ENCODE measurements at places on chromosomes 1 and 21.

DNA sequence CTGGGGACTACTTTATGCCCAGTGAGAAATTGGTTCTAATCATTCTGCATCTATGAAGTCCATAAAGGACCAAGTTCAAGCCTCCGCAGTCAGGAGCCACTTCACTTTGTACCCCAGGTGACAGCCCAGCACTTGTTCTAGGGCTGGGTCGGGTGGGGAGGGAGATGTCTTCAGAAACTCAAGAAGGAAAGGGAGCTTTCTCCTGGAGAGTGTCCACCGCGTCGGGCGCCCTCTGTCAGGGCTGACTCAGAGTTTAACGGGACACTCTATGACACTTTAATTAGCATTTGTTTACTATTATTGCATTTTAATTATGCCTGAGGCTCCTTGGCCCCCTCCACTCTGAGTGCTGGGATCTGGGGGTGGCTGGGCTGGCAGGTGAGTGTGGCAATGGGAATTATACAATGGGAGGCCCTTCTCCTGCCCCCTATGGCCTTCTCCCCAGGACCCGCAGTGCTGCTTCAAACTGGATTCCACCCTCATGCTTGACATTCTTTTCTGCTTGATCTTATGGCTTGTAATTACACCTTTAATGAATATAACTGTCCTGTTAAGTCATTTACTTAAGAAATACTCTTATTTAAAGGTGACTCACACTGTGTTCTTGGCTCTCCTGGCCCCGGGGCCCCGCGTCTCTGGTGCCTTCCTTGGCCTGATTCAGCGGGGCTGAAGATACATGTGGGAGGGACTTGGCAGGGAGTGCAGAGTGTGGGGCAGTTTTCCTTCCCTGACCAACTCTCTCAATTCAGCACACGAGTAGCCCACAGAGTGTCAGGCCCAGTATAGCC is 136.6 kb downstream of the PLXNA2 start:
- DNase-seq: no peak

DNA sequence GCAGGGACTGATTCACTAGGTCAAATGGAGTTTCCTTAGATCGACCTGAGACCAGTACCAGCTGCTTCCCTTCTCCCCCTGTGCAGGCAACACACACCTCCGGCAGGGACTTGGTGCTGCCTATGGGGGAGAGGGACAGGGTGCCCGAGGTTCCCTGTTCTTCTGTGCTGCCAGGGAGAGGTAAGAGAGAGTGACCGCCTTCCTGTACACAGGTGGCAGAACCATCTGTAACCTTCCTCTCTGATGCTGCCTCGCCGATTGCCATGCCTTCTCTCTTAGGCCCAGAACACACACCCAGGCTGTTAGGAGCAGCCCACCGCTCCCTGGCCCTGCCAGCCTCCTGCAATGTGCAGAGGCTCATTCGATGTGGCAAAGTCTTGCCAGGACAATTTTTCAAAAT is 9.3 kb downstream of the MYOC start:
- no peak for DNase-seq

GRCh38 chr1:22907528-22907927 is 65.1 kb downstream of the LACTBL1 start:
- DNase-seq: no peak

GRCh38 chr1:44380666-44381177 is 24.3 kb upstream of the RNF220 start:
- DNase-seq: no peak

DNA sequence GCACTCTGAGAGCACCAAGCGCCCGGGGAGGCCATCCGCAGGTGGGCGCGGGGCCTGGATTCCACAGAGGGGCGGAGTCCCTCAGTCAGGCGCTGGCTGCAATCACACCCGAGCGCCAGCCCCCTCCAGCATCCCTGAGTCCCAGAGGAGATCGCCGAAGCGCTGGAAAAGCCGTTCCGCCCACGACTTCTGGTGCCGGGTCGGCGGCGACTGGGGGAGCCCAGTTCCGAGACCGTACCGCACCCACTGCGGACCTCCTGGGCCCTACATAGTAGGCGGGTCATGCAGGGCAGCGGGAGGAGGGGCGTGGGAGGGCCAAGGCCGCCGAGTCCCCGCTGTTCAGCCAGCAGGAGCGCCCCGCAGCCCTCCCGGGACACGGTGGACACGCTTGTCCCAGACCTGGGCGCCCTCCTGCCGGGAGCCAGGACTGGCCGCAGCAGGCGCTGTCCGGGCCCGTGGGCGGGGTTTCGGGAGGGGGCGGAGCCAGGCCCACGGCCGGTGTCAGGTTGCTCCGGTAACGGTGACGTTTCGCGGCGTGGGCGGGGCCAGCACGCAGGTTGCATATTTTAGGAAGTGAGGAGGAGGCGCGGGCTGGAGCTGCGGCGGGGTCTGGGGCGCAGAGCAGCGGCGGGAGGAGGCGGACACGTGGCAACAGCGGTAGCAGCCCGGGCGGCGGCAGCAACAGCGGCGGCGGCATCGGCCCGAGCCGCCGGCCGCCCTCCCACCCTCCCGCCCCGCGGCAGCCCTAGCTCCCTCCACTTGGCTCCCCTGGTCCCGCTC is at the start of gene ATP1A1:
Gene ATP1A1 (plus strand): TSS at position 594 of the 780 bp plus-strand sequence. CDS start 268 bp downstream, outside the sequence.
- DNase-seq: peak; percentile 98

DNA sequence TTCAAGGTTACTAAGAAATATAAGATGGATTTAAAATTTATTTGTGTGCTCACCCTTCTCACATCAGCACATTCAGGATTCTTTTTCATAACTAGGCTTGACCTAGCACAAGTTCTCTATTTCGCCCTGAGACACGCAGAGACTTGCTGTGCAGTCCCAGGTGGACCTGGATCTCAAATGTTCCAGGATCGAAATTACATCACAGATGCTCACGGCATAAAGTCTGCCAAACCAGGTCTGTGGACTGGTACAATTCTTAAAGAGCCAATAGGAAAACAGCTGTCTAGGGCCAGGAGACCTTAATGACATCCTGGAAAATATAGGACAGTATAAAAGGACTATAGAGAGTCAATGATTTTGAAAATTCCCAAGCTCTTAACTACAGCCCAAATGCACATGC is 2.2 kb downstream of the PGBD5 start:
- no peak for DNase-seq

DNA sequence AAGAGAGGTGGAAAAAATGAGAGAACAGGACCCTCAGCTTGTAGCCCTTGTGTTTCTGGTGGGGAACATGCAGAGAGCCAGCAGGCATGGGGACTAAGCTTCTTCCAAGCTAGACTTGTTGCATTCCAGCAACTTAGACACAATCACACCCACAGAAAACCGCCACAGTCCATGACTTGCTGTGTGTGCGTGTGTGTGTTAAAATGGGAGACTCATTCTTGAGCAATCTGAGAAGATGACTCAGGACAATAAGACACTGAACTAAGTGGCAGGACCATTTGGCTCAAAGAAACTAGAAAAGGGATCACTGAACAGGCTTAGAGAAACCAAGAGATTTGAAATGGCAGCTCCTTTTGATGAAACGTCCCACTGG is 78.0 kb downstream of the HLX start:
- DNase-seq: peak; percentile 84

GRCh38 chr1:4868521-4868920 is 214.1 kb downstream of the AJAP1 start:
- no peak for DNase-seq

DNA sequence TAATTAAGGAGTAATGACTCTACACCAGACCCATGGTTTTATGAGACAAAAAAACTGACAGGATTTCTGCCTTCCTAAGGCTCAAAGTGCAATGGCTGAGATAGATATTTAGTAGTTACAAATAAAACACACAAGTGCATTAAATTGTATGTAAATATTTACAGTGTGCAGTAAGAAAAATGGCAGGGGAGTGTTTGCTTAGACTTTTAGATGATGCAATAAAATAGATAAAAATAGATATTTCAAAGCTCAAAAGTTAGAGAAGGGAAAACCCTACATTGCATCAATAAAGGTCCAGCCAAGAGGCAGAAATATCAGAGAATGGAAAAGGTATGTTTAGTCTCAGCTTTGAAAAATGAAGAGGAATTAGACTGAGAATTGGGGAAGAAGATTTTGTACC is 226.3 kb upstream of the FGGY start:
- DNase-seq: no peak

DNA sequence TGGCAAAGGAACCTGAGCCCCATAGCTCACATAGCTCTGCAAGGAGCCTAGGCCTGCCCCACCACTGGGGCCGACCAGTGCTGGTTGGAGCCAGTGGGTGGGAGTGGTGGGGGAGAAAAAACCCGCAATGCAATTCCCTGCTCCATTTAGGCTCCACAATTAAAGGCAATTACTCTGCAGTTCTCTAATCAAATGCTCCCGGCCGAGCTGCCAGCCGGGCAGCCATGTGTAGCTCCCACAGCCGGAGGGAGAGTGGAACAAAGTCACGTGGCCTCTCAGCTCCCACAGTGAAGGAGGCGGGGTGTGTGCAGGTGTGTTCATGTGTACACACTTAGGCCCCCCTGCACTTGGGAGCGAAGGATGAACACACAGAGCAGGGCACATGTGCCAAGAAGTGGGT is 81.6 kb downstream of the KIRREL1 start:
- no peak for DNase-seq

DNA sequence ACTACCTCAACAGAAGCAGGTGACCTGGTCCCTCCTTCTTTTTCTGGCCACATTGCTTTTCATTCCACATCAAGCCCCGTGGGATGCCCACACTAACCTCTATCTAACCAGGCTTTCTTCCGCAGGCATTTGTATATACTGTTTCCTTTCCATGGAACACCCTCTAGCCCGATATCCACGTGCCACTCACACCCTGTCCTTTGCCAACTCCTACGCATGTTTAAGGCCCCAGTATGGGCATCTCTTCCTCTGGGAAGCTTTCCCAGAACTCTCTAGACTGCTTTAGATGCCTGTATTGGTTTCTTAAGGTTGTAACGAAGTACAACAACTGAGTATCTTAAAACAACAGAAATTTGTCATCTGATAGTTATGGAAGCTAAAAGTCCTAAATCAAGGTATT is 121.0 kb downstream of the TNR start:
- DNase-seq: no peak

DNA sequence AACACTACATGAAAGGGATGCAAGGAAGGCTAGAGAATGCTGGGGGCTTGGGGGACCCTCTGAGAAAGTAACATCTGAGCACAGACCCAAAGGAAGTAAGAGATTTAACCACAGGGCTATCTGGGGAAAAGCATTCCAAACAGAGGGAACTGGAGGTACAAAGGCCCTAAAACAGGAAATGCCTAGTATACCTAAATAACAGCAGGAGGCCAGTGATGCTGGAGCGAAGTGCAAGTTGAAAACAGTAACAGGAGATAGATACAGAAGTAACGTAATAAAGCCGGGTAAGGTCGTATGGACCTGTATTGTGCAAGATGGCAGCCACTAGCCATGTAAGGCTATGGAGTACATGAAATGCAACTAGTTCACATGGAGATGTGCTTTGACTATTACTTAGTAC is 52.1 kb downstream of the CD34 start:
- no peak for DNase-seq

GRCh38 chr1:42002220-42002619 is 83.5 kb upstream of the HIVEP3 start:
- no peak for DNase-seq

DNA sequence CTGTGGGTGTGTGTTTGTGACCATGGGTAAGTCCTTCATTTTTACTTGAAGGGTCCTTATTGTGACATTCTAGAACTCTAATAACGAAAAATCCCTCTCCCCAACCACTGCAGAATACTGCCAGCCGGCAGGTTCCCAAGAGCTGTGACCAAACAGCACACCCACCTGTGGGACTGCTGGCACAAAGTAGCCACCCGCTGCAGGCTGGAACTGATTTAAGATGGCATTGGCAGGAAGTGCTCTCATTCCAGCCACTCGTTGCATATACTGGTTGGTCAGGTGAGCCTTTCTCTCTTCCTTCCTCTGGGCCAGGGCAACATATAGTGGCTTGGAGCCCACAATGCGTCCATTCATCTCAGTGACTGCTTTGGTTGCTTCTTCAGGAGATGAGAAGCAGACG is 11.6 kb downstream of the PABPC4 start:
- DNase-seq: no peak

DNA sequence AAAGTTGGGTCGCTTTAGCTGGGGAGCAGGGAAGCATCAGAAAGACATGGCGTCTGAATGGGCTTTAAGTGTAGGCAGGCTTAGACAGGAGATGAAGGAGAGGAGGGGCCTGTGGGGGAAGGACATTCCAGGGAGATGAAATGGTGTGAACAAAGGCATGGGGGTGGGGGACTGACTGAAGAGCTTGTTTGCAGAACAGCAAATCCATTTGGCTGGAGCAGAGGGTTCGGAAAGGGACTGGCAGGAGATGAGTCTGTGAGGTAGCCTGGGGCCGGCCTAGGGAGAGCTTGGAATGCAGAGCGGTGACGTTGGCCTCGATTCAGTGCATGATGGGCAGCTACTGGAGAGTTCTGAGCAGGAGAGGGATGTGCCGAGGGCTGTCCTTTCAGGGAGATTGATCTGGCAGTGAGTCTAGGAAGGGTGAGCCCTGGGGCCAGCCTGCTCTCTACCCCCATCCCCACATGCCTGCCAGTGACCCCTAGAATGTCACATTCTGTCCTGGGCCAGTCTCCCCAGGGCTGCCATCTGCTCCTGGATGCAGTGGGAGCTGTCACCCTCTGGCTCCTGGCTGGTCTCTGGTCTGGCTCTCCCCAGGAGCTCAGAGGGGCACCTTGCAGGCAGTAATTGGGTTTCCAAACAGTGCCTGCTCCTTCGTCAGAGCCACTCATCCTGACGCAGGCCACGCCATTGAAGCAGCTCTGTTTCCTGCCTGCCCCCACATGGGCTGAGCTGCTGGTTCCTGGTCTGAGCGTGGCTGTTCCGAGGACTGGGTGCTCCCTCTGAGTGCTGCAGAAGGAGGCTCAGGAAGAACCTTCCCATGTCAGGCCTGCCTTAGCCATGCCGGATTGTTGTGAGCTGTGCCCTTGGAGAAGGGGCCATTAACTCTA is 22.3 kb upstream of the TMEM222 start:
- peak; percentile 77 for DNase-seq

DNA sequence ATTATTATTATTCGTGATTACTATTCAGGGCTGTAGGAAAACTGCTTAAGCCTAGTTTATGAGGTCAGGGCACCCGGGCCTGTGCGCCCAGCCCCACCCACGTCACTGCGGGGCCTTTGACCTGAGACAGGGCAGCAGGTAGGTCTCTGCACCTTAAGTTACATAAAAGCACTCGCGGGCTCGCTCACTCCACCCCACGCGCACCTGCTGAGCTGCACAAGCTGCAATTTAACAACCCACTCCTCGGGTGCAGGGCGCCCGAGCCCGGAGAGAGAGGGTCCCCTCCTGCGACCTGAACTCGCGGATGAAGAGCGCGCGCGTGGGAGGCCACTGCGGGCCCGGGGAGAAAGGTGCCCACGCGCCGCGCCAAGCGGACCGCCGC is 477 bp downstream of the ICMT start:
- DNase-seq: no peak

DNA sequence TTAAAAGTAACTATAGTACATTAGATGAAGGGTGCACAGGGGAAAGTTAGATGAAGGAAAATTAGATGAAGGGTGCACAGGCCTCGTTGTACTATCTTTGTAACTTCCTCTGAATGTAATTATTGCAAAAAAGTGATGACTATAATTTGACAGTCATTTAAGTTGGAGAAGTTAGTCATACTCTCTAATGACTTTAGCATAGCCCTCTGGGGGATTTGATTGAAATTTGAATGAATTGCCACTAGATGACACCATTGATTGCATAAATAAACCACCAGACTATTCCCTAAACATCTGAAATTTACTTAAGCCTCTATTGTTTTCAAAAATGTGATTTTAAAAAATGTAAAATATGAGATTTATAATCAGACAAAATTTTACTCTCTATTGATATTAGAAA is 102.6 kb downstream of the TPR start:
- no peak for DNase-seq

- no peak for DNase-seq
Observed at GRCh38 chr1:9785406-9785805, 38.4 kb downstream of the CLSTN1 start.

- DNase-seq: no peak
Observed at GRCh38 chr1:30586671-30587070, 136.7 kb downstream of the MATN1 start.

GRCh38 chr1:206105464-206105995 is 11.7 kb downstream of the AVPR1B start:
- DNase-seq: peak; percentile 37
